ENCODE measurements at places on chromosomes 6 and 20.

DNA sequence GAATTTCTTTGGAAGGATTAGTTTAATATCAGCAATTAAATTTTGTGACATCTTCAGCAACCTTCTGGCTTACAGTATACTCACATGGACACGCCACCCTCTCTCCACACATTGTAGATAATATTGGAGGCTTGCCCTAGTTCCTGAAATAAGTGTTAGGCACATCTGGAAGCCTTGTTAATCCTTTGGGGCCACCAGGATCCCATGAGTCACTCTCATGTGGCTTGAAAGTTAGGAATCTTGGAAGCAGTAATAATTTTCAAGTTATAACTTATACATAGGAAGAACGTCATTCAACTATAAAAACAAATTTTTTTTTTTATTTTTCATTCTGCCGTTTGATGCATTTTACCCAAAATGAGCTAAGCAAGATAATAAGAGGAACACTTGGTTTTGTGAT lies 20.5 kb downstream of the LAMA4 start:
- DNase-seq = no peak

DNA sequence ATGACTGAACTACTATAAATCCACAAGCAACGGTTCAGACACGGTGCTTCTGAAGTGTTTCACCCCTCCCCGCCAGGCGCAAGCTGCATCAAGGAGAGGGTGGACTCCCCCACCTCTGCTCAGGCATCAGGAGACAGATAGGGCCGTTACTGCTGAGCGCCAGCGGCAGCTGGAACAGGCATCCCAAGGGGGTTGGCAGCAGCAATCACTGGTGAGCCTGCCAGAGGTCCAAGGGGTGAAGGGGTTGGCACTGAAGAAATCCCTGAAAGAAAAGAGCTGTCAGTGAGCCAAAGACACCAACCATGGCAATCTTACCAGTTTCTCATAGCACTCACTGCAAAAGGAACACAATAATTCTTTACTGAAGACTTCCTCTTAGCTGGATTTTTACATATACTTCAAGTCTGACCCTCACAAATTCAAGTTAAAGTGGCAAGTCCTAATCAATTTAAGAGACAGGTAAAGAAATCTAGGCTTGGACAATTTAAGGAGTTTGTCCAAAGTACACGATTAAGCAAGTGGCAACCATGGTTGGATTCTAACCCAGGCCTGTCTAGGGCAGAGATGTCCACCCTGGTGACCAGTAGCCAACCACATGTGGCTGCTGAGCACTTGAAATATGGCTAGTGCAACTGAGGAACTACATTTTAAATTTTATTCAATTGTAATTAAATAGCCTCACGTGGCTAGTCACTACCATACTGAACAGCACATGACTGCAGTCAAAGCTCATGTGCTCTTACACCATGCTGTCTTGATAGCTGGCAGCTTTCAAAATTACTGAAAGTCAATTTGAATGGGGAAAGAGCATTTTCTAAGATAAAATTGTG lies 21.7 kb upstream of the TBC1D20 start:
- no peak for DNase-seq

- no peak for DNase-seq
Measured at GRCh38 chr6:41551086-41551700, 5.0 kb downstream of the FOXP4 start.

- no peak for DNase-seq
Measured at GRCh38 chr20:23163562-23163961, 77.4 kb upstream of the CD93 start.

- DNase-seq = no peak
Measured at GRCh38 chr6:126530775-126531174, 190.9 kb downstream of the CENPW start.

DNA sequence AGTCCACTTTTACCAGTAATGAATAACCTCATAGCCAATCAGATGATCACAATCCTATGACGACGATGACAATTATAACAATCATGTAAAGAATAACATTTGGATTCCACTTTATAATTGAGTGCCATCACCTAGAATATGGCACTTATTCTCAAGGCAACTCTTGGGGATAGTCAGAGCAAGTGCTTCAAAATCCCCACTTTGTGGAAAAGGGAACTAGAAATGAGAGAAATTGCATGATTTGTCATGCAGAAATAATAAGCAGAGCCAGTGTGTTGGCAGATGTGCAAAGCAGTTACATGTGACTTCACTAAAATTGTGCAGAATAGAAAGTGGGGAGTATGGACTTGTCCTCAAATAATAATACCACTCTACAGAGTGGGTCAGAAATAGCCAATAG lies 41.3 kb downstream of the FRK start:
- no peak for DNase-seq
